GM23338 (cell line): ENCODE measurements at places on chromosomes 5 and 9. TPM values are rescaled to one million over a fixed set of nuclear protein-coding genes. Genes with fewer than 3 reads are reported as not detected.

GRCh38 chr5:137263371-137264005 lies 235.6 kb downstream of the SPOCK1 start:
- DNase-seq = no peak

DNA sequence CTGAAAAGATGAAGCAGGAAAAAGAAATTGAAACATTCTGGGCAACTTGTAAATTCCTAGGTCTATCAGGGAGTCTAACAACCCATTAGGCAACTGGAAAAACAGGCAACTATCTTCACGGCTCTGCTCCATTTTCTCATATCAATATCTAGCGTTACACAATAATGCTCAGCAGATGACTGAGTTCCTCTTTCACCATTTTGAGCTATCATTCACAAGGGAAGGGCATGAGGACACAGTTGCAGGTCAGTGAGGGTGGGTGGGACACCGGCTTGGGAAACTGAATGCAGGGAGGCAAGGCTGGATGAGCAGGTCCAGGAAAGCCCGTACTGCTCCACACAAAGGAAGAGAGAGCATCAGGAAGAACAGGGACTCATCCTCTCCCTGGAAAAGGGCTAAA lies 67.0 kb downstream of the FRMD3 start:
- DNase-seq = no peak

GRCh38 chr5:158354958-158355357 lies 496.0 kb upstream of the CLINT1 start:
- no peak for DNase-seq

- DNase-seq = no peak
Observed at GRCh38 chr5:179609834-179610108, 13.7 kb downstream of the HNRNPH1 start.

- no peak for DNase-seq
Observed at GRCh38 chr9:133944746-133945135, 47.4 kb downstream of the VAV2 start.

GRCh38 chr9:23496489-23497136 lies 329.4 kb downstream of the ELAVL2 start:
- no peak for DNase-seq

DNA sequence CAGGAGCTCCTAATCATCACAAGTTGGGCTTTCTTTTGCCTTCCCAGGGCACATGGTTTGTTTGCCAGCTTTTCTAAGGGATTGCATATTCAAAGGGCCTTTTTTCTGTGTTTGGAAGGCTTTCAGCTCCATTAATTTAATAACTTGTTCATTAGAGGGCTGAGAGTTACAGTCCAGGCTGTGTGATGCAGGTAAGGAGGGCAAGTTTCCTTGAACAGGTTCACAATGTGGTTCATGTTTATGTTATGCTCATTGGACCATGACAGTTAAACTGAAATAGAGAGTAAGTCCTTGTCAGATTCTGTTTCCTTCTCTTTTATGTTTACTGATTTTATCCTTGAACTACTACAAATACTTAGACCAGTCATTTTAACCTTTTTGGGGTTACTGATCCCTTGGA lies 174.4 kb downstream of the MARCHF11 start:
- DNase-seq = no peak

DNA sequence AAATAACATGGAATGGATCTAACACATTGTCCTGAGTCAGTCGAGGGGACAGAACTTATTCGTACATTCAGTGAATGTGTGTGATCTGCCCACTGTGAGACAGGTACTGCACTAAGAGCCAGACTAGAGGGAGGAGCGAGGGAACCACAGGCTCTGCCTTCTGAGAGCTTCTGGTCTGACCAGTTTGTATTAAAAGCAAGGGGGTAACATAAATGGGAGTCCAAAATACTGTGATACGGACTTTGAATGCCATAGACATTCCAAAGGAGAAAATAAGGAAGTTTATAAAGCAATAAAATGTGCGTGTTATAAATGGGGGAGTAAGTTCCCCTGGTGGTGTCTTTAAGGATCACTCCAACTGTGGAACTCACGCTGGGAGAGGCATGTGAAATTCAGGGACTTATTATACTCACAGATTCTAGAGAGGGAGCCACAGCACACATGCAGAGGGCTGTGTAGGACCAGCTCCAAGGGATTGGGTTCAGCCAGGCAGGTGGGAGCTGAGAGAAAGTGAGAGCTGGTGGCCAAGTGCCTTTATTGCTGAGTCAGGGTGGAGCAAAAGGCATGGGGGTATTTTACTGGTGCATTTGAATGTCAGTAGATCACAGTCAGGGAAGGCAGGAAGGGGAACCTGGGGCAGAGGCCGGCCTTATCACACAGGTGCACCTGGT lies 186.5 kb upstream of the WWC1 start:
- peak; percentile 64 for DNase-seq

- DNase-seq = no peak
Observed at GRCh38 chr9:129555512-129556215, 65.2 kb downstream of the C9orf50 start.

LRRC19 gene
- not detected in 2 replicates for total RNA-seq

CNTNAP3 gene
- 8.3 and 11.4 TPM in 2 replicates for total RNA-seq

PTPRD gene
- total RNA-seq = 58.0 and 61.2 TPM in 2 replicates

GTF2H2C gene
- total RNA-seq = 61.6 and 67.7 TPM in 2 replicates
